ENCODE measurements at places on chromosomes 1 and 21.

DNA sequence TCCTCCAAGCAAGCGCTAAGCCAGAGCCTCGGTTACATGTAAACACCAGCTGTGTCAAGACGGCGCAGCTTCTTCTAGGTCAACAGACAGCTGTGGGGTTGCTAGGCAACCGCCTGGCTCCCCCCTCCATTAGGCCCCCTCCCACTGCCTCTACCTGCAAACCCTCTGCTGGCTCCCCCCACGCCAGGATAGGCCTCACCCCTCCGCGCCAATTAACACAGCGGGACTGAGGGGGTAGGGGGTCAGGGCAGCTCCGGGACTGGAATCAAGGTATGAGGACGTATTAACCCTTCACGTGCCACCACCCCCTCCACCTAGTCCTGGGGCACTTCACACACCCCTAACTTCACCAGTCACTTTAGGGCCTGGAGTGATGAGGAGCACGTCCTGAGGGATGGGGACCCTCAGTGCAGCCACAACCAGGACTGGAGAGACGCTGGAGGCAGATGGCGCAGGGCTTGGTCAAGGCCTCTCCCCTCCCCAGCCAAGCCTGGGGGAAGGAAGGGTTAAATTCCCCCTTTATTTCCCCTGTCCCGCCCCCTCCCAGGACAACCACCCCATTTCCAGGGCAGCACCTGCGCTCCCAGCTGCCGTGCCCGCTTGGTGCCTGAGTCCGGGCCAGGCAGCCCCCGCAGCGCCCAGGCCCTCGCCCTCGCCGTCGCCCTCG is 37.4 kb upstream of the WASF2 start:
- DNase-seq = peak; percentile 9

DNA sequence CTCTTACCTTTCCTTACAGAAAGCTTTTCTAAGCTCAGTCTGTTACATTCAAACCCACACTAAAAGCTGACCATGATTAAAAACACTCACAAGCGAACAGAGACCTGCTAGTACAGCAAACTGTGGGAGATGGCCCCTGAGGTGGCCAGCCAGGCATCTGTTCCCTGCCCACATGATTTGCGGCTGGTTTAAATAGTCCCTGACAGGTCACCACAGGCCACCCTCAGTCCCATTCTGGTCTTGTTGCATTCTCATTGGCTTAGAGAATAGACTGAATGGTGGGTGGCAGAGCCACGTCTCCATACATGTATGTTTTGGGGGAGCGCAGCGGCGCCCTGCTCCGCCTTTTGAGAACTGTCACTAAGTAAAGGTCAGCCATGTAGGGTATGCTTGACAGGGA is 2.3 kb upstream of the ACTA1 start:
- no peak for DNase-seq

GRCh38 chr1:94528826-94529225 is 12.7 kb downstream of the F3 start:
- DNase-seq = no peak

- no peak for DNase-seq
These were observed 21.2 kb upstream of the TTLL7 start for GRCh38 chr1:84020151-84020550.

DNA sequence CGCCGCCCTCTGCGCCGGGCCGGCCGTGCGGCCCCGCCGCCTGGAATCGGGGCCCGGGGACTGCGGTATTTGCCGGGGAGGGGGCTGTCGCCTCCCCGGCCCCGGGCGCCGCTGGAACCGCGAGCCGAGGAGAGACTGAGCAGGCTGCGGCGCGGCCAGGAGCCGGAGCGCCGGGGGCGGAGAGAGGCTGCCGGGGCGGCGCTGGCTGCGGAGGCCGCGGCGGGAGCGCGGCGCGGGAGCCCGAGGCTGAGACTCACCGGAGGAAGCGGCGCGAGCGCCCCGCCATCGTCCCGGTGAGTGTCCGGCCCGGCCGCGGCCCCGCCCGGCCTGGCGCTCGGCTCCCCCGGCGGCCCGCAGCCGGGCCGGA is 746 bp downstream of the DYRK1A start:
- DNase-seq = peak; percentile 12

DNA sequence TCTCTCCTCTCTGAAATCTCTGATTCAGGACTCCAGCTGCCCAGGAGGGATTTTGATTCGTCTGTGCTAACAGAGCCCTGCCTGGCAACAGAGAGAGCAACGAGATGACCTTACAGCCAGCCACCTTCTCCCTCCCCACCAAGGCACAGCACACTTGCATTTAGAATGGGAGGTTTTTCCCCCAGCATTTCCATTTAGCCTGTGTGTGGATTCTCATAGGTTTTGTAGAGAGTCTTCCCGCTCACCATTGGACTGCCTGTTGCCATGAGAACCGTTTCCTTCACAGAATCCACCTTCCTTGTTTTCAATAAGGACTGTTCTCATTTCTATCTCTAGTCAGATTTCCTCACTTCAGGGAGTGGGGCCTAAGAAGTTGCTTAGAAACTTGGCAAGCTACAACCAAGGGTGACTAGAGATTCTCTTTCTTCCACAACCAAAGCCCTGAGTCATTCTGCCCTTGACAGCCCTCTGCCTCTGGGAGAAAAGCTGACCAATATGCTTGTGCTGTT is 5.8 kb upstream of the IKBKE start:
- no peak for DNase-seq

DNA sequence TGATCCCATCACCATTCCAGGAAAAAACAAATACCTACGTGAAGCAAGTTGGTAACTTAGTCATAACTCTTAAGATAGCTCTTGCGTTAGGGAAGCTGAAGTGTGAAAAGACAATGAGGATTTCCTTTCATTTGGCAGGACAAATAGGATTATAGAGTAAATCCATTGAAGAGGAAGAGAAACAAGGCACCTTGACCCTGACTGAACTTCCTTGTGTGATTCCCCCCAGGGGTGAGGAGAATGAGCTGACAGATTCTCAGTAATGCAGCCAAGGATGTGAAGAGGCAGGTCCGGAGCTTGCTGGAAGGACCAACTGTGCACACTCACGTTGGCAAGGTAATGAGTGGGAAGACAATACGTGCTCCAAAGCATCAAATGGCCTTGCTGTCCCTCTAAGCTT is 55.0 kb upstream of the HMCN1 start:
- no peak for DNase-seq

- no peak for DNase-seq
These were observed 216.6 kb upstream of the ZP4 start for GRCh38 chr1:238107322-238107721.

DNA sequence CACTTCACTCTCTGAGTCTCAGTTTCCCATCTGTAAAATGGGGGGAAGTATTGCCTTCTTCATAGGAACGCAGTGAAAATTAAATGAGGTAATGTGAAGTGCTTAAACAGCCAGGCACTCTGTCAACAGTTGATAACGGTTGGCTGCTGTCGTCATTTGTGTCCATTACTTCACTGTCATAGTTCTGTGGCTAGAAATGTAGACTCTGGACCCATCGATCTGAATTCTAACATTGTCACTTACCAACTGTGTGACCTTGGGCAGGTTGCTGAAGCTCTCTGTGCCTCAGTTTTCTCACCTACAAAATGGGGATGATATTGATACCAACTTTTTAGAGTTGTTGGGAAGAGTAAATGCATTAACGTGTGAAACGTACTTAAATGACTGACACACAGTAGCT is 152.6 kb downstream of the PTPRU start:
- no peak for DNase-seq

DNA sequence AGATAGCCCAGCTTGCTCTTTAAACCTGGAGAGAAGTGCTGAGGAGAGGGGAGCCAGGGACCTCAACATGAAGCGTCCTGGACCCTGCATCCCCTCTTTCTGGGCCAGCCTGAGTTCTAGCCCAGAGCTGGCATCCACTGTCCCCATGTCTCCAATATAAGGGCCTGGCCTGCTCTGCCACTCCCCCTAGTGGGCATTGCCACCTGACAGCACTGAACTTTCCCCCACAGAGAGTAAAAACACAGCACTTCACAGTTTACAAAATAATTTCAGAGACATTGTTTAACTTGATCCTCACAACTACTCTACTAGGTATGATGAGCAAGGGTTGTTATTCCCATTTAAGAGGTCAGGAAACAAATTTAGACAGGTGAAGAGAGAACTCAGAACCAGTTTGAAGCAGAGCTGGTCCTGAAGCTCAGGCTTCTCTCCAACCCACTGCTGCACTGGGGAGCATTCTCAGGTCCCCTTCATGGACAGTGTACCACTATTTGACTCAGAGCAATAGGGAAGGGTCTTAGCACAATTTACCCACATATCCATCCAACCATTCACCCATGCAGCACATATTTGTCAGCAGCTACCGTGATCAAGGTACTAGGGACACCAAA is 151.2 kb downstream of the DMRTA2 start:
- no peak for DNase-seq

GRCh38 chr1:209652873-209653401 is 712 bp upstream of the LAMB3 start:
- DNase-seq = no peak

DNA sequence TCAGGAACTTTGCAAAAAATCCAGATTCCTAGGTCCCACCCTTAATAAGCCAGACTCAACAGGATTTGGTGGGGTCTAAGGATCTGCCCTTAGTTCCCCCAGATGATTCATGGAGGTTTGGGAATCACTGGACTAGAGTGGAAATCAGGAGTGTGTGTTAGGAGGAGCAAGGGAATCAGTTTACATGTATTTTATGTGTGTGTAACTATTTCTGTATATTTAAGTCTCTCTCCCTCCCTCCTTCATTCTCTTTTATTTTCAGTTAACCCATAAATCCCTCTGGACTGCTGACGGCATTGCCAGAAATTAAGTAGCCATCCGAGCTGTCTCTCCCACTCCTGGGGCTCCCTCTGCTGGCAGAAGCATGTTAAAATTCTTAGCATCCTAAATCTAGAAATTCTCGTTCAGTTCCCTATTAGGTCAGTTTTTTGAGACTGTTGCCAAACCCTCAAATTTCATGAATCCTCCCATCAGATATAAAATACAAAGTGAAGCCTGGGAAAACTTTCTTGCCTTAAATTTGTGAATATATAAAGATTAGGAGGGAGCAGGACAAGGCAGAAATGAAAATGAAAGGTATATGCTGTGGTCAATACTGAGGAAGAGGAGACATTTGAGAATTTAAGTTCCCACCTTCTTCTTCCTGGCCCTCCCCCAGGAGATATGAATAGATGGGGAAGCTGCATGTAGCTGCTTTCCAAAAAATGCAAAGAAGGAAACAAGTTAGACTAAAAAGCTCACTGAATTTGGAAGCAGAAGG is 11.7 kb upstream of the HSD11B1 start:
- DNase-seq = peak; percentile 33

- DNase-seq = no peak
These were observed 28.6 kb upstream of the PDE4B start for GRCh38 chr1:65764052-65764451.

DNA sequence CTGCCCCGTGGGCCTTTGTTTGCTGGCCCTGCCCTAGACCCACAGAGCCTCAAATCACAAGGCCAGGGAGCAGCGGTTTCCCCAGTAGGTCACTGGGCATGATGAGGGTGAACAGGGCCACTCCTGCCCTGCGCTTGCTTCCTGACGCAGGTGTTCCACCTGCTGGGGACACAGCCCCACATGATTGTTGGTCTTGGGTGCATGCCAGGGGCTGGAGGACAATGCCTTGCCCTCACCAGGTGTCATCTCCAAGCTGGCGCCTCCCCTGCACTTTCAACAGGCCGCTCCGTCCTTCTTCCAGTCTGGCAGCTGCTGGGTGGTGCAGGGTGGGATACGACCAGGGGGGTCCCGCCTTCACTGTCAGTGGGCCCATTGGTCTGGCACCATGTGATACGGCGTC is 24.3 kb downstream of the IL10RB start:
- no peak for DNase-seq

DNA sequence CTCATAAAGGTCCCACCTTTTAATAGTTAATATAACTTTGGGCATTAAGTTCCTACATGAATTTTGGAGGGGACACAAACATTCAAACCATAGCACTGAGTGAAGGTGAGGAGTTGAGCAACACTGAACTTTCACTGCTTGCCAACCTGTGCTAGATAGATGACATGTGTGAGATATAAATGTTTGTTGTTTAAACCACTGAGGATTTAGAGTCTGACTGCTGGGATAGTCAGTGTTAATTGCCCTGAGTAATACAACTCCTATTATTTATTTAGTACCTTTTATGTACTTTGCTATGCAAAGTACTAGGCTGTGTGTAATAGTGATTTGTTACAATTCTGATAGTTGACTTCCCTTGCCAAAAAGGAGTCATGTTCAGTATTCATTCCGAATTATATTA is 32.4 kb upstream of the SLC16A1 start:
- no peak for DNase-seq

- DNase-seq = no peak
These were observed 307.1 kb upstream of the RRP15 start for GRCh38 chr1:217977943-217978342.

DNA sequence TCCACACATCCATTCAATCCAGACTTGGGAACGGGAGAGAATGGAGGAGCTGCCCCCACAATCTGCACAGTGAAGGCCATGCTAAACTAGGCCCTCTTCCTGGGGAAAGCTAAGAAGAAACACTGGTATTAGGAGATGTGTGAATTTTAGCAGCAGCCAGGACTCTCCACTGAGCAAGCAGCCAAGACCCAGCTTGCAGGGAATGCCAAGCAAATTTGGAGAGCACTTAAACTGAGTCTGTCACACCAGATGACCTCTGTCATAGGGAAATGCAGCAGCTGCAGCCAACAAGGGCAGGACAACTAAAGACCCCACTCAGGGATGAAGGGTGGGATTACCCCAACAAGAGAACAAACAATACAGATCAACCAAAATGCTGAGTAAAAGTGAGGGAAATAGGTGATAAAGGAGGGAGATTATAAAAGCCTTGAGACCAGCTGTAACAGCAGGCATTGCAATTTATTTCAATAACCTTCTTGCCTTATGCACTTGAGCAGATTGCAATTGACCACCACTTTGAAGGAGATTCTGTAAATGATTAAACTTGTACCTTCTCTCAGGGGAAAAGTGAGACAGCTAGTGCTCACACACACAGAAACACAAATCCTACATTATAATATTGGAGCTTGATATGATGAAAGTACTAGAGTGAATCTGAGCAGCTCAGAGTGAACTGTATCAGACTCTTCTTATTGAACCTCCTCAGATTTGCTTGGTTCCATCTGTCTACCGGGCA is 2.5 kb upstream of the CLCA1 start:
- DNase-seq = no peak

GRCh38 chr1:216549796-216550195 is 126.5 kb upstream of the USH2A start:
- DNase-seq = no peak

DNA sequence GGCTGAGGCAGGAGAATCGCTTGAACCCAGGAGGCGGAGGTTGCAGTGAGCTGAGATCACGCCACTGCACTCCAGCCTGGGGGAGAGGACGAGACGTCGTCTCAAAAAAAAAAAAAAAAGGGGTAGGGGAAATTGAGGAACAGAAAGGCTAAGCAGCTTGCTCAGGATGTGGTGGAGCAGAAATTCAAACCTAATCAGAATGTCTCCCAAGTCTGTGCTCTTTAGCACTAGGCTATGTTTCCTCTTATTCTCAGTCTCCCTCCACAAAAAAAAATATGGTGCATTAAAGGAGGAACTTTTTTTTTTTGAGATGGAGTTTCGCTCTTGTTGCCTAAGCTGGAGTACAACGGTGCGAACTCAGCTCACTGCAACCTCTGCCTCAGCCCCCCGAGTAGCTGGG is 114.2 kb downstream of the SLC16A1 start:
- DNase-seq = no peak
